Uterus (tissue), 4 donors: ENCODE measurements at places on chromosomes 3 and 15. TPM values are rescaled to one million over a fixed set of nuclear protein-coding genes. Genes with fewer than 3 reads are reported as not detected.
A peak's percentile ranks its signal among the peaks of the same experiment; 100 is the strongest.

AP4E1 gene
- 16.7 TPM for total RNA-seq

KLHDC8B gene
- 40.9 TPM for total RNA-seq

DNA sequence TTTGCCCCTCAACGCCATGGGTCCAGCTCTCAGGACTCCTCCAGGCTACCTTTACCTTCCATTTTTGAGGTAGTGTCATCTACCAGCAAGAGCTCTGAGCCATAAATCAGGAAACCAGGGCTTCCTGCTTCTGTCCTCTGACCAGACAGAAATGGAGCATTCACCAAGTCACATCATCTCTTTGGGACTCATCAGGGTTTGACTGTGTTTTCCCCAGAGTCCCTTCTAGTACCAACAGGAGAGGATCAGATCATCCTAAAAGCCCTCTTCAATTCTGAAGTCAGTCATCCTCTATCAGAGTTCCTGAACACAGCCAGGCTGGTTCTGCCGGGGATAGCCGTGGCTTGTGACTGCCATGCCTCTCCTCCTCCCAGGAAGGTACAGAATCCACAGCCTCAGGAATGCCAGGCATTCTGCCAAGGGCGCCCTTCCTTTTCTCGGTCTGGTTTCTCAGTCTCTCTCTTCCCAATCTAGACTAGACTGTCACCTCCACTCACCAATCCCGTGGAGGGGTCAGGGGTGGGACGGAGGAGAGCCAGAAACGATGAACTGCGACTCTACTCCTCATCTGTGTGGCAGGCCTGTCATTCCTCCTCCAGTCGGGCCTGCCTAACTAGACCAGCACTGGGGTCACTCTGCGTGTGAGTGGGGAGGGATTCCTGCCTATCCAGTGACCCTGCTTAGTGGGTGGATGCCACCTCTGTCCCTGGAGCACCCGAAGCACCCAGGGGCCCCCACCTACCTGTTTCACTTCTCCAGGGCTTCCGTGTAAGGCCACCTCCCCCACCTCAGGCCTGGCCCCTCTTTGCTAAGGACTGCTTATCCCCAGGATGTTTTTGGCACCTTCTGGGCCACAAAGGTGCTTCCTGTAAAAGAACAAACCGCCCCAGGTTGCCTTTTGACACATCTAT lies 30.9 kb downstream of the CCNL1 start:
- DNase-seq, result peak; percentile 36

GRCh38 chr3:149258298-149258697 lies 36.7 kb upstream of the CP start:
- DNase-seq, result no peak

DNA sequence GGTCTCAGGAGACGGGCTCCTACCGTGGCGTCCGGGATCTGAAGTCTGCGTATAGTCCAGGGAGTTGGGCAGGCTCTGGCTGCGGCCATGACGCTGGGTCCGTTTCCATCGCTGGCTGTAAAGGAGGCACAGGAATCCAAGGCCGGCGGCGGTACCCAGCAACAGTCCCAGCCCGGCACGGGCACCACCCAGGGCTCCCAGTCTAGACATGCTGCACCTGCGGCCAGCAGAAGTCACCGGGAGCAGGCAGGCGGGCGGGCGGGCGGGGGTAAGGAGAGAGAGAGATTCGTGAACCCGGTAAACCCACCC lies 526 bp downstream of the RMDN3 start:
- no peak for DNase-seq

DNA sequence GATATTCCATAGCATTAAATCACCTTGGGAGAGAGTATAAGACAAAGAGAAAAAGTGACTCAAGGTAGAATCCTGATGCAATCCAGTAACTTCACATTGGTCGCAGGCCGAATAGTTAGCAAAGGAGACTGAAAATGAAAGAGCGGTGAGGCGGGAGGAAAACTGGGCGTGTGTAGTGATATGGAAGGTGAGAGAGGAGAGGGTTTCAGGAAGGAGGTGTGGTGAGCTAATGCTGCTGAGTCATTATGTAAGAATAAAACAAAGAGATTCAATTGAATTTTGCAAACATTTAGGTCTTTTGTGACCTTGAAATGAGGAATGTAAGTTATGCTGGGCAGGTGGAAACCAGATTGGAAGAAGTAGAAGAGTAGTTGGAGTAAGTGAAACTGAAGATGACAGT lies 235.3 kb downstream of the C3orf38 start:
- no peak for DNase-seq

- no peak for DNase-seq
Measured at GRCh38 chr3:71865727-71866126, 80.8 kb upstream of the PROK2 start.
